Activated CD4-positive, CD25-positive, alpha-beta regulatory T cell treated with anti-CD3 and anti-CD28 coated beads, Interleukin-2, amount 50 U/mL, for 24 hours (primary cell): ENCODE measurements at places on chromosomes 2 and 18.

GRCh38 chr2:75820693-75821092, 110.0 kb upstream of the GCFC2 start:
- ATAC-seq: no peak

DNA sequence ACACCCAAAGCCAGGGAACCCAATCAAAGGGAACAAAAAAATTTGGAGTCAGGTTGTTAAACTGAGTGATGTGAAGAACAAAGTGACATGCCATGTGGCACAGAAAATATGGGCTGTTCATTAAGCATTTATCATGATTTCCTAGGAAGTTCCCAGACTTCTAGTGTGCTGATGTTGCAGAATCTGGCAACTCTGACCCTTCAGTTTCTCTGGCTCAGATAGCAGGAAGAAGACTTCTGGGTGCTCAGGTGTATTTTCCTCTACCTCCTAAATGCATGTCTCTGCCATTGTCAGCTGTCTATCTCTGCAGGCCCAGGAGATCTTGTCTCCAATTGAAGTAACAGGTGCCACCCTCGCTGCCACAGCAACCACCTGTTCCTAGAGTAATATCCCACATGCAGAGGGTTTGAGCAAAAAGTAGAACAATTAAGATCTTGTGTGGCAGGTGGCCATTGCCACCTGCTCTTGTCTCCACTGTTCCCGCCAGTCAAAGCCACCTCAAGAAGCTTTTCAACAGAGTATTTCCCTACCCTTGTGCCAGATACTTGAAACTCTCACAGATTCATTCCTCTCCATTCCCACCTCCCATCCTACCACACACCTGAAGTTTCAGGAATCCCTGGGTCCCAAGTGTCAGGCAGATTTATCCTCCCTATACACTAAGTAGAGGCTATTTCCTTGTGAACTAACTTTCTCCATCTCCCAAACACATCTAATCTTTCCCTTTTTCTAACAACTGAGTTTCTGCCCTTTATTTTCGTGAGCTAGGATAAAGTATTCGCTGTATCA, 533.7 kb upstream of the CHAC2 start:
- no peak for ATAC-seq

DNA sequence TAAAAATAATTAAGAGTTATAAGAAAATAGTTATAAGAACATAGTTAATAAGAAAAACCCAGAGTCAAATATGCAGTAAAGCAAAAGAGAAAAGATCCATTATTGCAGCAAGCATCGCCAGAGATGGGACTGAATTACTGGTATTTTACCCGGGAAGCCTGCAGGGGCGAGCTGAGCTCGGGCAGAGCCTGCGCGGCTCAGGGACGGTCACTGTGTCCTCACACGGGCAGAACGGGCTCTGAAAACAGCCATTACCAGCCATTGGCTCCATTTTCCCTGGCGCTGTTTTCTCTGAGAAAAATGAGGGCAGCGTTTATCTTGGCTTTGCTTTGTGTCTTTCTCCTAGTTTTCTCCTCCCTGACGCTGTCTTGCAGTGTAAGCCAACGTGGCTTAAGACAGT, 95.3 kb upstream of the ALKAL2 start:
- ATAC-seq: no peak

DNA sequence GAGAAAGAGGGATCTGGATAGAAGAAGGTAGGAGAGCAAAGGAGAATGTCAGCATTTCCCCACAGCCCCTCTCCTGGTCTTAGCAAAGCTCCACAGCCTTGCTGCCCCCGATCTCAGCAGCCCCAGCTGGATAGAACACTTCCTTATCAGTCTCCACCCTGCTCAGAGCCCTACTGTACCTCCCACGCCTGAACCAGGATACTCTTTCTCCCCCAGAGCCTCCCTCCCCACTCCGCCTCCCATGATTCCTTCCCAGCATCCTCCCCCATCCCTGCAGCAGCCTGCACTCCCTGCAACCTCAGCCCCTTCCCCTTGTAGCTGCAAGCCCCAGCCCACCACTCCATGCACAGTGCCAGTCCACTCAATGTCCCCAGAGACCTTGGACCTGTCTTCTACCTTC, 25.8 kb downstream of the PLB1 start:
- ATAC-seq: no peak

- ATAC-seq: no peak
Measured at GRCh38 chr18:11654736-11655605, 34.1 kb upstream of the GNAL start.

GRCh38 chr2:112644933-112645309, 818 bp upstream of the SLC20A1 start:
- no peak for ATAC-seq

- no peak for ATAC-seq
Measured at GRCh38 chr2:160300203-160300602, 100.1 kb upstream of the ITGB6 start.

DNA sequence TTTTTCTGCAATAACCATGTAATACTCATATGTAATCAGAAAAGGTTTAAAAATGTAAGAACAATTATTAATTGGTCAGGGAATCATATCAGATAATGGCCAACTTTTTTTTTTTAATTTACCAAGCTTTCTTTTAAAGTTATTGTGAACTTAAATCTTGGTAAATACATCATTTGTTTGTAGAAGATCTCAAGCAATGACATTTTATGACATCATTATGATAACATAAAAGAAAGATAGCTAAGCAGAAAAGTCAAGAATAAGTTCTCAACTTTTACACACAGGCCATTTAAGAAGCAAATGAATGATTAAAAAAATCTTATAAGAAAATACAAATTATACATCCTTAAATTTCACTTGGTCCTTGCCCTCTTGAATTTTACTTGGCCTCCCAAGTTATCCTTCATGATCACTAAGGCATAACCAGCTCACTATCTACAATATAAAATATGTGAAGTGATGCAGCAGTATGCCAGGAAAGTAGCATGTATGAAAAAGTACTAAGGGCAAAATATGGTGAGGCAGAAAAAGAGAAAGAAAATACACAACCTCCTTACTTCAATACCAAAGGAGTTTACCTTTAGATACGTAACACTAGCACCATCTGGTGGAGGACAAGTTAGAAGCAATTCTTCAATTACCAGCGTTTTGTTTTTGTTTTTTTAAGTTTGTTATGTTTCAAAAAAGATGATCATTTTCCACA, 116.6 kb downstream of the SRBD1 start:
- no peak for ATAC-seq

DNA sequence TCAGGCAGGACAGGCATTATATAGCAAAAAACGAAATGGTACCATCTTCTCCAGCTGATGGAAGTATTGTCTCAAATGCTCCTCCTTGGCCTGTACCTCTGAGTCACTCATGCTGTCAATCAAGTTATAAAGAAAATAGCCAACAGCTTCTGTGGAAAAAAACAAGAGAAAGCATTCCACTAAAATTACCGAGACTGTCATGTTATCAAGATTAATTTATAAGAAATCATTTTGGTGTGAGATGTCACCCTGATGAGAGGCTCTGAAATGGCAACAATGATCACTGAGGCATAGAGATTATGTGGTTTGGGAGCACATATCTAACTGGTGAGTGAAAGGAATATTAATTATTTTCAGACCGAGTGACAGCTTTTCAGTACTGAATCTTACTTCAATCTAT, 47.4 kb downstream of the LRPPRC start:
- no peak for ATAC-seq

DNA sequence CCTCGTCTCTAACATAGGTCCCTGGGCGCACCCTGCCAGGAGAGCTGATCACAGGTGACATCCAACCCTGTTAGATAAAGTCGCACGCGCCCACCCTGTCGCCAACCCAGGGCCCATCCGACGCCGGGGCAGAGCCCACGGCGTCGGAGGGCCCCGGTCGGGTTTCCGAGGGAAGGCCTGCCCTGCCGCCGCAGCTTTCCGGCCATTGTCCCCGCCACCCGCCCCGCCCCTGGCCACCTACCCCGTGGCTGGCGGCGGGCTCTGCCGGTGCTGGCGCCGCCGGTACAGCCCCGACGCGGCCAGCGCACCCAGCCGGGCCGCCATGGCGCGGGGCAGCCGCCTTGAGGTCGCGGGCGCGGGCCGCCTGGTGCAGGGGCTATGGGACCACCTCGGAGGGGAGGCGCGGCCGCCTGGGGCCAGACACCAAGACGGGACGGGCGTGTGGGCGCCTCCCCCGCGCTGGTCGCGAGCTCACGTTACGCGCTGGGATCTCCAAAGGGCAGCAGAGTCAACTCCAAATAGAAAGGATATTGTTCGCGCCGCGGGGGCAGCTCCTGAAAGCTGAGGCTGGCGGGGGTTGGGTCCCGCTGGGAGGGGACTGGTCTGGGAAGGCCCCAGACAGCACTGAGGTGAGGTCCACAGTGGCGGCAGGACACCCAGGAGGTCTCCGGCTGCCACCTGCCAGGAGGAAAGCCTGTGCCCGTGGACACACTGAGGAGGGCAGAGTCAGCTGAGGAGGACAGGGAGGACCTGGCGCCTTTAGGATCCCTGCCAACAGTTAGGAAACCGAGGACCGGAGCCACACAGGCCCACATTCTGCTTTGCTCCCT, 11.1 kb downstream of the LIMS2 start:
- ATAC-seq: no peak

- ATAC-seq: no peak
Measured at GRCh38 chr2:203646266-203646864, 60.1 kb upstream of the CD28 start.

DNA sequence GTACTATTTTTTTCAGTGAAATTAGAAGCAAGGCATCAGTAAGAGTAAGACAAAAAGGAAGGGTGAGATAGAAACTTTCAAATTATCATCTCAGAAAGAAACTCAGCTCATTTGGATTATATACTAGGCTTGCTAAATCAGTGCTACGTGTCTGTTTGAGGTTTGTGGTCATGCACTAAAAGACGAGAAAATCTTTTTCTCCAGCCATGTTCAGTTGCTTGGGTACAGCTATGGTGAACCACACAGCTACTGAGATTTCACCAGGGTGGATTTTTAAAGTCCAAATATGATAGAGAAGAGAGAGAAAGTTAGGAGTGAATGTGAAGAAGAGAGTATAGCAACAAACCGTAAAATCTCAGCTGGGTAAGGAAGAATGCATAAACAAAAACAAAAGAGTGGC, 161.6 kb downstream of the PTH2R start:
- ATAC-seq: no peak

GRCh38 chr18:76827205-76828200, 5.1 kb downstream of the ZNF236 start:
- ATAC-seq: no peak

GRCh38 chr2:148754864-148755263, 110.3 kb downstream of the EPC2 start:
- no peak for ATAC-seq

GRCh38 chr2:75375646-75376582, 176.6 kb upstream of the TACR1 start:
- no peak for ATAC-seq

DNA sequence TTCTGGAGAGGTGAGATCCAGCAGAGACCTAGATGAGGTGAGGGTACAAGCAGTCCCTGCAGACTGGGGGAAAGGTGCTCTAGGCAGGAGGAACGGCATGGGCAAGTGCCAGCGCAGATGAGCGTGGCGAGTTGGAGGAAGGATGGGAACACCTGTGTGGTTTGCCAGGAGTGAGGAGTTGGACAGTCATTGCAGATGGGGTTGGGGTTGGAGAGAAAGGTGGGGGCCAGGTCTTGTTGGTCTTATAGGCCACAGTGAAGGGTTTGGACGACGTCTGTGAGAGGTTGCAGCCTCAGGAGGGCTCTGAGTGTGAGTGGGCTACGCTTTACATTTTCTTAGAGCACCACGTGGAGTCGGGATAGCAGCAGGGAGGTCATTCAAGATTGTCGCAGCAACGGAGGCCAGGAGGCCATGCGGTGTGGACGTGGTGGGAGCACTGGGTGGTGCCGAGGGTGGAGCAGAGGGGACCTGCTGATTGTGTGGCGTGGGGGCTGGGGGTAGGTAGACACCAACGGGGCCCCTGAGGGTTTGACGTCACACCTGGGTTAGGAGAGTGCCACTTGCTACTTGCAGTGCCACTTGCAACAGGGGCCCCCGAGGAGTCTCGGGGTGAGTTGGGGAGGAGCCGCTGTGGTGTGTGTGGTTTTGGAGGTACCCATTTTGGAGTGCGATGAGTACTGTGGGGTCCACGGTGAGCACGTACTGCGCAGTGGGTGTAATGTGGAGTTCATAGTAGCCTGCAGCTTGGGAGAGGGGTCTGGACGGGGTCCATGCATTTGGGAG, 66.2 kb downstream of the LPIN1 start:
- ATAC-seq: no peak
